ENCODE measurements at places on chromosomes 5 and 9.

GRCh38 chr5:116469631-116470030 lies 105.0 kb downstream of the SEMA6A start:
- DNase-seq, result no peak

GRCh38 chr5:1392801-1393565 lies 48.1 kb upstream of the CLPTM1L start:
- no peak for DNase-seq

- DNase-seq, result no peak
Measured at GRCh38 chr5:177364159-177364962, 6.6 kb downstream of the RGS14 start.

DNA sequence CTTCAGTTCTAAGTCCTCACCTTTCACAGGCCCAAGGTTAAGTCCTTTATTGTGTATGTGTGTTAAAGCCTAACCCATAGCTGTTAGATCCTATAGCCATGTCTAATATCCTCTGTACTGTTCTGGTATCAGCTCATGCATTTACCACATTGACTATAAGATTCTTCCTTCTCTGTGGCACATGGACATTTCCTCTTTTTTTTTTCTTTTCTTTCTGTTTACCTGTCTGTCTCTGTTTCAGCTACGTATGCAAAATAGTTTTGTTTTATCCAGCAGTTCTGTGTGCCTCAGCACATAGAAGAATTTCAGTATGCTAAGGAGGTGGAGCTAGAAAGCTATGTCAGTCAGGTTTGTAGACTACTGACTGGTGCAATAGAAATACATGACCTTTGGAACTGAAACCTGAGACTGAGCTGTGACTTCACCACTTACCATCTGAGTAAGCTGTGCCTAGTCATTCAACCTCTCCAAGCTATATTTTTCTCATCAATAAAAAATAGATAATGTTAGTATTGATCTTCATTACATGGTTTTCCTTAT lies 155.6 kb upstream of the VLDLR start:
- DNase-seq, result no peak

GRCh38 chr5:172858511-172858989 lies 24.5 kb downstream of the ERGIC1 start:
- no peak for DNase-seq

- no peak for DNase-seq
Measured at GRCh38 chr5:176514244-176514950, 22.8 kb downstream of the RNF44 start.

DNA sequence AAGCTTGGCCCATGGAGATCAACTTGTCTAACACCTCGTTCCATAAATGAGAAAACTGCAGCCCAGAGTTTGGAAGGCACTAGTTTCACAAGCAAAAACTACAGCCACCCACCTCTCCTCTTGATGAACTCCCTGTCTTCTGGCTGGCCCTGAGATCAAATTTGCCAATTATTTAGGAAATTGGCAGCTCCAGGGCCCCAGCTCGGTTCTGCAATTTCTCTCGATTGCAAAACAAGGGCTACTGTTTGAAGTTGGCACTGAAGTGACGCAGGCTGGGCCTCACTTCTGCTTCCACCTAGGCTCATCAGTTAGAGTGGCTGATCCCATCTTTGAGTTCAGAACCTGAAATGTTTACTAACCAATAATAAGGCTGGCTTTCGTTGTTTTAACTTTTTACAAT lies 3.7 kb upstream of the GPX3 start:
- no peak for DNase-seq

DNA sequence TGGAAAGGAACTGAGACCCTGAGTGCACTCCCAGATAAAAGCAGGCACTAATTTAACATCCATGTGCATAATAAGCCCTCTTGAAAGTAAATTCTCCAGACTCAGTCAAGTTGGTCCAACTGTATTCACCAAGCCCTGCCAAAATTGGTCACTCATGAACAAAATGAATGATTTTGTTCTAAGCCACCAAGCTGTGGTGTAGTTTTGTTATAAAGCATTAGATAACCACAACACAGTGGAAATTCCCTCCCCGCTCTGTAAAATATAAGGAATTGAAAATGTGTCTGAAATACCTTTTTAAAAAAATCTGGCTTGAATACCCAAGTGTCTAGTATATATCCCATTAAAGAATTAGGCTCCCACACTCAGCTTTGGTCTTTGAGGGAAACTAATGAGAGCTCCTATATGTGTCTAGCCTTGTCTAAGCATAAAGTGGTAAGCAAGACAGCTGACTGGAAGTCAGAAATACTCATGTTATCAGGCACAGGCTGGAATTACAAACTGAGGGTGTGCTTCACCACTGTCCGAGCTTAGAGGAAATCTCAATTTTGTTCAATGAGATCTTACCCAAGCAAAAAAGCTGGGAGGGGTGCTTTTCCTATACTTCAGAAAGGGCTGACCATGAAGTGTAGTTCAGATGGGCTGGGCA lies 33.2 kb downstream of the IDNK start:
- no peak for DNase-seq

- DNase-seq, result no peak
Measured at GRCh38 chr5:141343953-141344463, 379 bp downstream of the PCDHGA3 start.

DNA sequence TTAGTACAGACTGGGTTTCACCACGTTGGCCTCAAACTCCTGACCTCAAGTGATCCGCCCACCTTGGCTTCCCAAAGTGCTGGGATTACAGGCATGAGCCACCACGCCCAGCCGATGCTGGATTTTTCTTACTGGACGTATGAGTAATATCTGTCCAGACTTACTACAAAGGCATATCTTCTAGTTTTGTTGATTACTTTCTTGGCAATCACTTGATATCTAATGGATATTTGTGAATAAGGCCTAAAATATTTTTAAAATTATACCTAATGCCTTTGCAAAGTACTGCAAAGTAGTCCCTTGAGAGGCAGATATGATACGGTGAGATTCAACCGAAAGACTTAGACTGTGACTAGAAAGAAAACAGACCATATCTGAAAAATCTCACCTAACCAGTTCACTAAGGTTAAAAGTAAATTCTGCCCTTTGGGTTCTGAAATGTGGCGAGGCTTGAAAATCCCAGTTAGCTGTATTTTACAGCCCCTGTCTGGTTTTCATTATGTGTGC lies 152.1 kb downstream of the GNAQ start:
- no peak for DNase-seq

GRCh38 chr5:124662181-124662781 lies 84.2 kb downstream of the ZNF608 start:
- no peak for DNase-seq

DNA sequence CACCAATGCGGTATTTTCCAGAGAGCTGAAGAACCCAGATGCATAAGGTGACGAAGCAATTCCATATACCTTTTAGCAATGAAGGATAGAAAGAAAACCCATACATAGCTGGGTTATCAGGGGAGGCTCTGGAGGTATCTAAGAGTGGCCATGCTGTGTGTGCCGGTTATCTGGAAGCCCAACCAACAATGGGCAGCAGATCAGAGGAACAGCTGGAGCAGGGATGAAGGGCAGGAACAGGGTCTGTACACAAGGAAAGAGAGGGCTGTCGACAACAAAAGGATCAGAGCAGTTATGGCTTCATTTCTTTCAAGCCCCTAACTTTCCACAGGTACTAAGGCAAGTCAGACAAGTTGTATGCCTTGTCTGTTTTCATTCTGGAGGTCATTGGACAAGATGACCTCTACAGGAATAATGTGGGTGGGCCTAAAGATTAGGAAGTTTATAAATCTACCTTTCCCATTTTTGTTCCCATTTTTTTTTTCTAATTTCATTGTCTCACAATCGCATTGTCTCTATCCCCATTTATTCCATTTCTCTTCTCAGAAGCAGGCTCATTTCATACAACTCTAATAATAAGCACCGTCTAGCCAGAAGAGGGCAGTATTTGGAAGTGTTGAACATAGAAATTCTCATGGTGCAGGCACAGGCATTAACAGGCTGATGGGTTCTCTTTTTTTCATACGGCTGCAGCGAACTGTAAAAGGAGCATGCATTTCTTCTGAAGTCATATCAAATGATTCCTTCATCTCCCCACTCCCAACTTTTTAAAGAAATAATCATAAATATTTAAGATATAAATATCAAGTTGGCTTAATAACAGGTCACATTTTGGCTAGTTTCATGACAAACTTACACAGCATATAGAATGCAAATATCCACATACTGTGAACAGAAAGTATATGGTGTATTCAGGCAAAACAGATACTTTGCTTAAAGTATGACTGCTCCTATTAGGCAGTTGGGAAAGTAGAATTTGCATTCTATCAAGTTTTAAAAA lies 63.5 kb downstream of the ZNF474 start:
- DNase-seq, result no peak

DNA sequence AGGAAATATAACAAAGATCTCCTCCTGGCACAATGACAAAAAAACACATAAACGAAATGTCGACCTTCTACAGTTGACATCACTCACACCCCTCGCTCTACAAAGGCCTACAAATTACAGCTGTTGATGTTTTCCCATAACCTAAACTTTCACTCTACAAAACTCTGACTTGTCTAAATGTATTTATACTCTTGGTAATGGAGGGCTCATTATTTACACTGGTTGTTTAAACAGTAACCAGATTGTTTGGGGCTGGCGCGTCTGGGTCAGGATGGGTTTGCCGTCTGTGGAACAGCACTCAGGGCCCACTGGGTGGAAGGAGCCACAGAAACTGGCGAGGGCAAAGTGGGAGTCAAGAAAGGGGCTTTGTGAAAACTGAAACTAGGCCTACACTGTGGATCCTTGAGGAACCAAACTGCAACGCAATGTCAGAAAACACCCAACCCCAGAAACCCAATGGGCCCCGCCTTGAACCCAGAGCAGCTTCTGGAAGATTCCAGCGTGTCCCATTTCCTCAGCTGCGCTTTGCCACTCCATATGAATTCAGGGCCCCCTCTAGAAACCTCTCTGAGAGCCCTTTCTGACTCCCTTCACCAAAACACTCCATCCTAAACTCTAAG lies 136.7 kb downstream of the ROR2 start:
- no peak for DNase-seq

DNA sequence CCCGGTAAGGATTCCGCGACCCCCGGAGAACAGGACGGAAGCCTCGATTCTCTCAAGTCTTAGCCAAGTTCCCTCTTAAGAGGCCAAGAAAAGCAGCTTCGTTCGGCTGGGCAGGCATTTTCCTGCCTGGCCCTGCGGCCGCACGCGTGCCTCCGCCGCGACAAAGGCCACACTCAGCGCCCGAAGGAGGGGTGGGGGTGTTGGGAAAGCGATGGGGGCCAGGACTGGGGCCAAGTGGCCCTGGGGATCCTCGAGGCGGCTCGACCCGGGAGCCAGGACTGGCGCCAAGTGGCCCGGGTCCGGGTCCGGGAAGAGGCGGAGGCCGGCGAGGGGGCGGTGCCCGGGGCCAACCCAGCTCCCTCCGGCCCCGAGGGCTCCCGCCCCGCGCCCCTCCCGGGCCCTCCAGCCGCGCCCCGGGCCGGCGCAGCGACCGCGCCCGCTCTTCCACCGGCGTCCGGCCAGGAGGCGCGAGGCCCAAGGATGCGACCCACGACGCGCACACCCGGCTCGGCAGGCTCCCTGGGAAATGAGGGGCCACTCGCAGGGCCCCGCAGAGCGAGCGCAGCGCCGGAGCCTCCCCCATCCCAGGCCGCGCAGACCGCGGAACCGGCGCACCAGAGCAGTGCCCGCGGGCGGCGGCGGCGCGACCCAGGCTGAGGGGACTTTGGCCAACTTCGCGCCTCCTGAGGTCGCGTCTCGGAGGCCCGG lies 756 bp downstream of the VAV2 start:
- no peak for DNase-seq

DNA sequence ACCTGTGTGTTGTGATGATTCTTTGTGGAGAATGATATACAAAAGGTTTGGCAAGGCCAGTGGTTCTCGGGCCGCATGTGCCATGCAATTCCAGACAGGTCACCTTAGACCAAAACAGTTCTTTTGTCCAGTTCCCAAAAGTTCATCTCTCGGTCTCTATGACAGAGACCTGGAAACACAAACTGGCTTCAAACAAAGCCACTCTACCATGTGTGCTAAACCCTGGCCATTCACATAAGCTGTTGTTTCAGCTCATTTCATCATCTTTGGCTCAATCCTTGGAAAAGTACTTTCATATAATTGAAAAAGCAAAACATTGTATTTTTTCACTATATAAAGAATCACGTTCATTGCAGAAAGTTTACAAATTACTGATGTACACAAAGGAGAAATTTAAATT lies 210.5 kb upstream of the SEMA6A start:
- DNase-seq, result no peak

DNA sequence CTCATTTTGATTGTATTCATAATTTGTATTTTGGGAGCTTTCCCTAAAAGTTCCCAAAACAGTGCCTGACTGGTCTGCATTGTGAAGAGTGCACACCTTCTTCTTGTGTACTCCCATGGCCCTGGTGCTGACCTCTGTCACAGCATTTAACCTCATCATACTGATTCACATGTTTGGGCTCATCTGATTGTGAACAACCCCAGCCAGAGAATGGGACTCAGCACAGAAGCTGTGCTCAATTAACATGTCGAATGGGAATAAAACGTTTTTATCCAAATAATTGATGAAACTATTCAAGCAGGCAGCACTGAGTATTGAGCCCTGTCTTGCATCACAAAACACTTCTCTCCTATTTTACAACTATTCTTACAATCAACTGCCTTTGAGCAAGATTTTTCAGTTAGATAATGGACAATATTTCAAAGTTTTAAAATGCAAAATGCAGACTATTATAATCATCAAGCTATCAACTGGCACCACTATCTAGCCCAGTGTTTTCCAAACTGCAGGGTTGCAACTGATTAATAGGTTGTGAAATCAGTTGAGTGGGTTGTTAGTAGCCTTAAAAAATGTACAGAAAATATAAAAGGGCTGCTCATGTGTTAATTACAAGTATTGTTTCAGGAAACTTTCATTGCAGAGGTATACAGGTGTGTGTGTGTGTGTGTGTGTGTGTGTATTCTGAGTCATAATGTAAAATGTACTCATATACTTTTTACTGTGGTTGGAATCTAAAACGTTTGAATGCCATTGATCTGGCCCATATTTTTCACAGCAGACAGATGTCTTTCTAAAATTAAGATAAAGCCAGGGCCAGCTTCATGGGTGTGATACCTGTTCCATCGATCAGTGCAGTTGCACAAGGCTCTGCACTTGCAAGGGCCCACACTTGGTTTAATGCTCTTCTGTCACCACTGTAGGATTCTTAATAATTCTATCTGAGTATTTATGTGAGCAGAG lies 190.5 kb downstream of the PIK3R1 start:
- no peak for DNase-seq

DNA sequence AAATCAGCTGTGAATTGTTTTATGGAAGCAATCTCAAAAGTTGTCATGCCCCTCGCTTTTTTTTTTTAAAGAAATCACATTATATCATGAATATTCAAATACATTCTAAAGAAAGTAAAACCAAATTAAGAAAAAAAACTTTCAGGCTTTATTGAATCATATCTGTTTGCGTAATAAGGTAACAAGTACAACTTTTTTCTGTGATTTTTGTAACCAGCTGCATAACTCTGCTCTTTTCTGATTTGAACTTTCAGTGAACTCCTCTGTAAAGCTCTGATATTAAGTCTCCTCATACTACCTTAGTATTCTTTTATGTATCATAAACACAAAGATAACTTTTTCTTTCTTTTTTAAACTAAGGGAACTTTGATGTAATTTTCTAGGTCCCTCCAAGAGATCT lies 65.3 kb downstream of the CWC27 start:
- DNase-seq, result no peak

- no peak for DNase-seq
Measured at GRCh38 chr9:37348917-37349316, 73.6 kb upstream of the GRHPR start.

Data from GM18507 (cell line).